Non-pigmented ciliary epithelial cell (primary cell): ENCODE measurements at places on chromosomes 16 and 17.

DNA sequence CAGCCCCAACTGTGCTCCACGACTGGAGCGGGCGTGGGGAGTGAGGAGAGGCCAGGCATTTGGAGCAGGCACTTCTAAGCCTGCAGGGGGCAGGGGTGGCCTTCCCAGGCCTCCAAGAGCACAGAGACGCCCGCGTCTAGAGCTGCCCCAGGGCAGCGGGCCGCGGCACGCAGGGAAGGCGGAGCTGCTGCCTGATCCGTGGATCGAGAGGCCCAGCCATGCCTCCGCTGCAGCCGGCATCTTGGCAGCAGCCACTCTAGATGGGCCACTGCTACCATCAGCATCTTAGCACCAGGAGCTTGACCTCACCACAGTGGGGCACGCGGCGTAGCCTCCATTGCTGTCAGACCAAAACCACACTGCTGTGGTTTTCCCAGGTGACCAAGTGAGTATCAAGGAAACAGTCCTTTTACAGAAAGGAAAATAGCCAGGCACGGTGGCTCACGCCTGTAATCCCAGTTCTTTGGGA lies 20.4 kb upstream of the WDR45B start:
- no peak for DNase-seq

DNA sequence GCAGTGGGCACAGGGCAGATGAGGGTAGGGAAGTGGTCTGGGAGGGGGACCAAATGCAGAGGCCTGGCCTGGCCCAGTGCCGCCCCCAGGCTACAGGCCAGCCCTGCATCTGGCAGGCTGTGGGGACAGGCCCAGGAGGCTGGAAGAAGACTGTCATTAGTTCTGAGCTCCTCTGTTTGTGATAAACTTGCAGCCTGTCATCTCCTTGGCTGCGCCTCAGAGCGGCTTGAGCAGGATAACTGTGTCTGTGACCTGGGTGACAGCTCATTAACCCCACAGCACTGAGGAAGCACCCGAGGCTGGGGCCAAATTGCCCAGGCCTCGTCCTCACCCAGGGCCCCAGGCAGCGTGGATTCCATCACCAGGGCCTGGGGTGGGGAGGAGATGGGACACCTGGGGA lies 23.9 kb downstream of the ABCC3 start:
- DNase-seq, result no peak

DNA sequence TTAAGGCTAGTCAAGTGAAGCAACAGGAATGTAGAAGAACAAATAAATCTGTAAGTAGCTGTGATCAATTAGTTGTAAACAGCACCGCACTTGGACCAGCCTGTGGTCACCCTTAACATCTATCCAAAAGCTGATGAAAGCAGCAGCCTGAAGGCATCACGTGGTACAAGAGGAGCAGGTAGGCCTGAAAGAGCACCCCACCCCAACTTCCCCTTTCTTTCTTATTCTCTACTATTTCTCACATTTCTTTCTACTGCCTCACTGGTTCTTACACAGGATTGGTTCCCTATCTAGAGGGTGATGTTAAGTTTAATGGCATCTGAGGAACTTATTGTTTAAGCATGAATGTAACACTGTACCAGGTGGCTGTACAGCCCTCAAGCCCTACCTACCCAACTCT lies 42.6 kb upstream of the CLEC18B start:
- DNase-seq, result no peak

GRCh38 chr17:37608351-37609169 lies 658 bp downstream of the SYNRG start:
- no peak for DNase-seq

- no peak for DNase-seq
Observed at GRCh38 chr16:63183743-63184142, 1147.5 kb upstream of the CDH8 start.

GRCh38 chr17:37710344-37710886 lies 34.4 kb downstream of the HNF1B start:
- no peak for DNase-seq

DNA sequence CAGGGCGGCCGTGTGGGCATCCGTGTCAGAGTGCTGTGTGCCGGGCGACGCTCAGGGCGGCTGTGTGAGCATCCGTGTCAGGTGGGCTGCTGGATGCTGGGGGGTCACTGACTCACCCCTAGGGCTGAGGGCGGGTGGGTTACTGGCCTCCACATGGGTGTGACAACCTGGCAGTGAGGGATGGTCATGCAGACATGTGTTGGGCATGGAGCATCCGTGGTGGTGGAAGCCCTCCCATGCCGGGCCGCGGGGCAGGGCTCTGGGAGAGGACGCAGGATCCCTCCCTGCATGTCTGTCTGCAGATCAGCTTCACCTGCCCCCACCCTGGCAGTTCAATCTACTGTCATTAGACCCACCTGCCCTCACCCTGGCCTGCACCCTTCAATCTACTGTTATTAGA lies 56.3 kb downstream of the METRNL start:
- DNase-seq, result no peak

GRCh38 chr17:58007781-58008706 lies 998 bp upstream of the SRSF1 start:
- DNase-seq, result no peak
